ENCODE measurements at places on chromosomes 3 and 15. TPM values are rescaled to one million over a fixed set of nuclear protein-coding genes. Genes with fewer than 3 reads are reported as not detected.

- H3K4me1 ChIP-seq = peaks cover 11% of the 10 kb centered on the region
- H3K27ac ChIP-seq = peak overlapping the region; percentile 44
- no peaks in the 10 kb centered on the region for H3K36me3 ChIP-seq
- H3K27me3 ChIP-seq = no peaks in the 10 kb centered on the region
- no peak overlapping the region for H3K4me3 ChIP-seq
Measured at GRCh38 chr3:150238995-150239619, 169.0 kb upstream of the TSC22D2 start.

GRCh38 chr3:47283591-47284364 lies 1.0 kb downstream of the KLHL18 start:
- no peaks in the 10 kb centered on the region for H3K36me3 ChIP-seq
- no peaks in the 10 kb centered on the region for H3K27me3 ChIP-seq
- H3K27ac ChIP-seq = peak overlapping the region; percentile 99
- peaks cover 12% of the 10 kb centered on the region for H3K4me1 ChIP-seq

- H3K4me3 ChIP-seq = peak overlapping the region; percentile 63
- no peaks in the 10 kb centered on the region for H3K27me3 ChIP-seq
- H3K36me3 ChIP-seq = no peaks in the 10 kb centered on the region
- H3K27ac ChIP-seq = peak overlapping the region; percentile 77
- peaks cover 7% of the 10 kb centered on the region for H3K4me1 ChIP-seq
Measured at GRCh38 chr15:98648654-98649471, 524 bp downstream of the IGF1R start.

DNA sequence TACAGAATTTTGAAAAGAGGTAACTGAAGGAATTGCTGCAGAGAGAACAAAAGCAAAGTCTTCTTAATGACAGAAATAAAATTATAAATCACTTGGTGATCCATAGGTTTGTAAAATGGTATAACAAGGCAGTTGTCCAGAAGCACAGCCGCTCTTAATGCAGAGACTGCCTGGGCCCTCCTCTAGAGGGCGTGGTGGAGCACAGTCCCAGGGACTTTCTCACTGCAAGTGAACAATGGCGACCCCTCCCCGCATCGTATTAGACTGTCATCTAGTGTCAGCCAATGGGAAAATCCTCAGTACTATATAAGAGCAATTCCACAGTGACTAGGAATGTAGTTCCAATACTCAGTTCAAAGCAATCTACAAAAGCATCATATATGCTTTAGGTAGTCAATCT lies 26.4 kb upstream of the ZBED2 start:
- no peak overlapping the region for H3K4me3 ChIP-seq
- DNase-seq = no peak
- H3K4me1 ChIP-seq = no peaks in the 10 kb centered on the region
- no peaks in the 10 kb centered on the region for H3K27me3 ChIP-seq

- no peak within 1 kb of the TSS for H3K4me3 ChIP-seq
- H3K27me3 ChIP-seq = no peaks in the 10 kb centered on the region
- H3K36me3 ChIP-seq = no peaks in the 10 kb centered on the region
- H3K4me1 ChIP-seq = no peaks in the 10 kb centered on the region
Measured at GRCh38 chr15:43517354-43518196, at the start of gene MAP1A. Gene MAP1A, plus strand, starts transcription at chr15:43517608. Its CDS starts 3,866 bp downstream, at chr15:43521474.

GRCh38 chr3:153961494-153961893 lies 159.7 kb upstream of the ARHGEF26 start:
- no peaks in the 10 kb centered on the region for H3K36me3 ChIP-seq
- H3K4me1 ChIP-seq = no peaks in the 10 kb centered on the region
- H3K27me3 ChIP-seq = no peaks in the 10 kb centered on the region
- H3K4me3 ChIP-seq = no peak overlapping the region

DNA sequence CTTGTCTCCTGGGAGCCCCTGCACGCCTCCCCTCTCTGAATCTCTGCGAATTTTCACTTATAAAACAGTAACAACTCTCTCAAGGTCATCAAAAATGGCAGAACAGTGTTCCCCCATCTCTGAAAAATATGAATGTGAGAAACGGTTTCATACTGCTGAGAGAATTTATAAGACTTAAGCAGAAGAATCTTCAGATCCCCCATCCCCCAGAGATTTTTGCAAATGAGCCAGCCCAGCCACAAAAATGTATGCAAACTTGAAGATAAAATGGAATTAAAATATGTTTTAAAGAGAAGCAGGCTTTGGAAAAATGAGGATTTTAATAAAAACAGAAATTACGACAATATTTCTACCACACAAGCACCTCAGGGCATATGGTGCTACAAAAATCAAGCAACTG lies 173.0 kb downstream of the STT3B start:
- no peak overlapping the region for H3K4me3 ChIP-seq
- H3K4me1 ChIP-seq = no peaks in the 10 kb centered on the region
- no peaks in the 10 kb centered on the region for H3K36me3 ChIP-seq

DNA sequence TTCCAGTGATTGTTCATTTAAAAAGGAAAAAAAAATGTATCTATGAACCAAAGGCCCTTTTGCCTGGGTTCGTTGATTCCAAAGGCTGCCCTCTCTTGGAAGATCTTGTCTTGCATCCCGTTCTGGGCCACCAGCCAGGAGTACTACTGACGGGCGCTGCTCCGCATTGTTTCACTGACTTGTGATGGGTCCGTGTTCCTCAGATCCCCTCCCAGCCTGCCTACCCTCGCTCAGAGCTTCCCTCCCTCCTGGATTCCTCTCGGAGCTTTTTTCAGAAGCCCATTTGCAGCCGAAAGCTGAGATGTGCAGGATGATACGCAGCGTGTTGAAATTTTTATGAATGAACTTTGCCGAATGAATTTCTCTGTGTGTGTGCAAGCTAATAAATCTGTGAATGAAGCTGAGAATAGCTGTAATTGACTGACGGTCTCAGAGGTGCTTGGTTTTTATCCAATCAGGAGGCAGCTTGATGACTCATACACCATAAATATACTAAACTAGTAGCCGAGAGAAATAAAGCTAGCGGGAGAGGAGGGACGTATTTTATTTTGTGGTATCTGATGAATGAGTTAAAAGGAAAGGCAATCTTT lies at the start of gene SHC4:
TSS of gene SHC4 (minus strand) at position 396 of the 590 bp plus-strand sequence. CDS start 904 bp downstream, outside the sequence.
- no peak within 1 kb of the TSS for H3K27ac ChIP-seq
- peak within 1 kb of the TSS; percentile 9 for H3K4me3 ChIP-seq
- DNase-seq = peak; percentile 29

GRCh38 chr15:77085297-77085696 lies 14.4 kb upstream of the TSPAN3 start:
- no peak overlapping the region for H3K4me3 ChIP-seq
- no peaks in the 10 kb centered on the region for H3K36me3 ChIP-seq
- H3K27ac ChIP-seq = no peak overlapping the region
- H3K4me1 ChIP-seq = peaks cover 5% of the 10 kb centered on the region
- DNase-seq = no peak

GRCh38 chr15:74865316-74865715 lies 7.8 kb downstream of the SCAMP2 start:
- no peak for DNase-seq
- no peak overlapping the region for H3K27ac ChIP-seq
- H3K27me3 ChIP-seq = no peaks in the 10 kb centered on the region
- H3K4me1 ChIP-seq = peaks cover 16% of the 10 kb centered on the region

GRCh38 chr15:100941536-100941935 lies 22.4 kb downstream of the LRRK1 start:
- H3K27ac ChIP-seq = no peak overlapping the region
- H3K27me3 ChIP-seq = no peaks in the 10 kb centered on the region
- no peaks in the 10 kb centered on the region for H3K36me3 ChIP-seq
- no peaks in the 10 kb centered on the region for H3K4me1 ChIP-seq
- H3K4me3 ChIP-seq = no peak overlapping the region

- H3K27ac ChIP-seq = no peak overlapping the region
- no peak overlapping the region for H3K4me3 ChIP-seq
- H3K36me3 ChIP-seq = no peaks in the 10 kb centered on the region
- H3K4me1 ChIP-seq = peaks cover 4% of the 10 kb centered on the region
- H3K27me3 ChIP-seq = no peaks in the 10 kb centered on the region
- peak; percentile 41 for DNase-seq
Measured at GRCh38 chr15:43998607-43999006, 171.8 kb downstream of the WDR76 start.

DNA sequence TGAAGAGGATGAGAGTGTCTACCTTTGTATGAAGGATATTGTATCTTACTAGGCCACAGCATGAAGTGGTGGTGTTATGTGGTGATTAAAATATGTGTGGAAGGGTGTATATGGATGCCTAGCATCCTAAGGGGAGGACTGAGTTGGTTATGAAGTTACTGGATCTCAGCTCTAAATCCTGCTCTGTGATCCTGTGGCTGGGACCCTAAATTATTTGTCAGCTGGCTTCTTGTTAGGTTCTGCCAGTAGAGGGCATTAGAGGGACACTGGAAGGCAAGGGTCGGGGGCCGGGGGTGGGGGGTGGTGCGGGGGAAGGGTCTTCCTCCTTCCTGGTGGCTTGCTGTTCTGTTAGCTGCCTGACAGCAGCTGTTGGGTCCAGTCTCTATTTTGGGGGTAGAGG lies 34.9 kb downstream of the MORF4L1 start:
- peaks cover 7% of the 10 kb centered on the region for H3K36me3 ChIP-seq
- no peak overlapping the region for H3K4me3 ChIP-seq
- no peaks in the 10 kb centered on the region for H3K4me1 ChIP-seq
- no peak overlapping the region for H3K27ac ChIP-seq

DNA sequence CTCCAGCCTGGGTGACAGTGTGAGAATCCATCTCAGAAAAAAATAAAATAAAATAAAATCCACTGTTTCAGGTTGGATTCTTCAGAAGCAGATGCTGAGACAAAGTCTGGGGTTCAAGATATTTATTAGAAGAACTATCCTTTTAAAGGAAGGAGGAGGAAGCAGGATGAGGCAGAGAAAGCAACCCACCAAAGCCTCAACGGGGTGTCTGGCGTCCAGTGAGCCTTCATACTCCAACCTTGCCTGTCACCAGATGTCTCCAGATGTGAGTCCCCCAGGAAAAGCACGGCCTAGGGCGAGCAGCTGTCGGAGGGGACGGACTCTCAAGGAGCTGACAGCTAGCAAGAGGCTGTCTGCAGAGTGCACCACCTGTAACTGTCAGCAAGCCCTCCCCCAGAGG lies 37.3 kb downstream of the MB21D2 start:
- DNase-seq = no peak
- H3K27me3 ChIP-seq = no peaks in the 10 kb centered on the region
- H3K4me1 ChIP-seq = no peaks in the 10 kb centered on the region
- H3K27ac ChIP-seq = no peak overlapping the region
- H3K4me3 ChIP-seq = no peak overlapping the region
- H3K36me3 ChIP-seq = no peaks in the 10 kb centered on the region

DNA sequence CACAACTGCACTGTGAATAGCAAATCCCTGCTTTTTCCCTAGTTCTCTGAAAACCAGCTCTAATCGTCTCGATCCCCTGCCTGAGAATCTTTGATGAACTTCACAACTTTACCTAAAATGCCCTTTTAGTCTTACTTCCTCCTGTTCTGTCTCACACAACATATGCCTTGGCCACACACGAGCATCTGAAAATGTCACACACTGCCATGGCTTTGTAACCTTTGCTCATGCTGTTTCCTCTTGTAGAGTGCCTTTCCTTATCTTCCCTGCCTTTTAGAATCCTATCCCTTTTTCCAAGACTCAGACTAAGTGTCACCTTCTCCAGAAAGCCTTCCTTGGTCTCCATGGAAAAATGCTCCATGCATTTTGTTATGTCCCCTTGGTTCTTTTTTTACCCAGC lies 71.4 kb upstream of the HACD2 start:
- no peak for DNase-seq
- H3K4me3 ChIP-seq = no peak overlapping the region
- H3K27me3 ChIP-seq = no peaks in the 10 kb centered on the region
- H3K4me1 ChIP-seq = peaks cover 8% of the 10 kb centered on the region

DNA sequence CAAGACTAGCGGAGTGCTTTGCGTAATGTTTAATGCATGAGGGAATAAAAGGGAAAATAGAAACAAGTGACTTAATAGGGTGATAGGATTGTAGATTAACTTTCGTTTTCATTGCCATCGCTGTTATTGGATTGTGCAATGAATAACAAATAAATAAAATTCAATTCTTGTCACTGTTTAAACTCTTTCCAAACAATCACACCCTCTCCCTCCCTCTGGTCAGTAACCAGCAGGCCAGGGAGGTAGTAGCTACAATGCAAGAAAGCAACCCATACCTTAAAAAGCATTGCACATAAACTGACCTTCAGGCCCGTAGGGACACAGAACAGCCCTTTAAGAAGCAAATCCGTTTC lies 705 bp upstream of the TFRC start:
- H3K4me3 ChIP-seq = peak overlapping the region; percentile 78
- no peaks in the 10 kb centered on the region for H3K36me3 ChIP-seq
- DNase-seq = no peak
- no peaks in the 10 kb centered on the region for H3K27me3 ChIP-seq

- H3K4me3 ChIP-seq = no peak overlapping the region
- H3K27me3 ChIP-seq = no peaks in the 10 kb centered on the region
- no peak for DNase-seq
Measured at GRCh38 chr3:138361561-138361971, 13.2 kb downstream of the MRAS start.

- H3K4me3 ChIP-seq = no peak overlapping the region
- DNase-seq = no peak
- no peaks in the 10 kb centered on the region for H3K27me3 ChIP-seq
- H3K27ac ChIP-seq = no peak overlapping the region
Measured at GRCh38 chr3:152305075-152305474, 36.3 kb downstream of the MBNL1 start.

DNA sequence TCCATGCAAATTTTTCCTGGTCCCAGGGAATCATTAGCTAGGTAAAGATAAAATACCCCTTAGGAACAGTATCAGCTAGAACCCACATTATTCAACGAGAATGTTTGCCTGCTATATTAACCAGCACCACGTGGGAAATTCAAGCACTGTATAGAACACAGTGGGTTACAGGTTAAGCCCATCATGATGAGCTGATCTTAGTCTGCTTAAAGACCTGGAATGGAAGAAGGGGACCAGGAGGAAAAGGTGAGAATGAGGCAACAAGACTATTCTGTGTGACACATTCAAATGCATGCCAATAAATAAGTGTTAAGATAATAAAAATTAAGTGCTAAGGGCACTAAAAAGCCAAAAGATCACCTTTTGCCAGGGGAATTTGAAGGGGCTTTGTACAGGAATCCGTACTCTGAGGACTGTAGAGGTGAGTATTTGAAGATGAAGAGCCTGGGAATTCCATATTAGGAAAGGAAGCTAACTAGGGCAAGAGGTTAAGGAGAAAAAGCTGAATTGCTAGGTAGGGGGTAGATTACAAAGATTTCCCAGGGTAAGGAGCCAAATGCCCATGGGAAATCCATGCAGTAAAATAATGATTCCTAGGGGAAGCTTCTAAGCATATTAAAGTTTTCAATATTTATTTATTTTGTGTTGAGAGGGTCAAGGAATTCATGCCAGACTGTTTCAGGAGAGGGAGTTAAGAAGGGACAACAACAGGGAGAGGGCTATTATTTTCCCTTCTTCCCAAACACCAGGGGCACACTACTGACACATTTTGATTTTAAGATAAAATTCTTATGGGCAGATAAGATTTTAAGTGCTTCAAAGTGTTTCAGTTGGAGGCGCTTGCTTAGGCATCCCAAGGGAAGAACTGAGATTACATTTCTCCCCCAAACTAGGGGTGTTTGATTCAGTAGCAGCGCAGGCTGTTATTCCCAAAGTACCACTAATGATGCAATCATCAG lies 2.3 kb upstream of the MED12L start:
- H3K27me3 ChIP-seq = peaks cover 5% of the 10 kb centered on the region
- H3K36me3 ChIP-seq = no peaks in the 10 kb centered on the region
- no peak overlapping the region for H3K4me3 ChIP-seq
- H3K27ac ChIP-seq = no peak overlapping the region

ELL3 gene
- 2.1 TPM for polyA plus RNA-seq

HAPLN3 gene
- polyA plus RNA-seq = 3.1 TPM

CAV3 gene
- not detected for polyA plus RNA-seq

SCG5 gene
- polyA plus RNA-seq = 290 TPM

SKOR1 gene
- polyA plus RNA-seq = 0.30 TPM

PODXL2 gene
- polyA plus RNA-seq = 18.1 TPM
